Fibroblast of upper back skin (primary cell): ENCODE measurements at places on chromosomes 7 and 10.

DNA sequence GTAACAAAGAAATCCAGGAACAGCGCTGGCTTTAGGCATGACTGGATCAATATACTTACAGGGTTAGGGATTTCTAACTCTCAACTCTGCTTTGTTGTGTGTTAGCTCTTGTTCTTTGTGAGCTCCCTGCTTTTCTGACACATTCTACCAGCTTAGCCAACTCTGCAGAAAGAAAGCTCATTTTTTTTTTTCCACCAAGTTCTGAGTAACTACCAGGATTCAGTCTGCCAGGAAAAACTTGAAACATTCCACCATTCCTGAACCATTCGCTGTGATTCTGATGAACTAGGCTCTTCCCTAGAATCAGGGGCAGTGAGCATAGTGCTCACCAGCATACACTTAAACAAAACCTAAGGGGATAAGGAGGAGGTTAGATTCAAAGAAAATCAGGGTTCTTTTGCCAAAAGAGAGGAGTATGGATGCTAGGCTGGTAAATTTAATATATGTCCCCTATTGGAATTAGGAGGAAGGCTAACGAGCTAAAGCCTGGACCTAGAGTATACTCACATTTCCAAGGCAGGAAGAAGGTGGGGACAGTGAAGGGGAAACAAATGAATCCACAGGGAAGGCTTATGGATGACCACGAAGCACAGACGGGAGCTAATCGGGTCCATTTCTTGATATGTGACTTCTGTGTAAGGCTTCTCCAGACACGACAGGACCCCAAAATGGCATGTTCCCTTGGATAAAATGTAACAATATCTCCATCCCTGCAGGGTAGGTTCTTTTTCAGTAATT is 183.4 kb downstream of the PRKG1 start:
- peak; percentile 50 for DNase-seq

- peak; percentile 60 for DNase-seq
Measured at GRCh38 chr10:18005781-18006456, 54.2 kb downstream of the SLC39A12 start.

- no peak for DNase-seq
Measured at GRCh38 chr10:131852176-131852822, 48.5 kb upstream of the PPP2R2D start.

DNA sequence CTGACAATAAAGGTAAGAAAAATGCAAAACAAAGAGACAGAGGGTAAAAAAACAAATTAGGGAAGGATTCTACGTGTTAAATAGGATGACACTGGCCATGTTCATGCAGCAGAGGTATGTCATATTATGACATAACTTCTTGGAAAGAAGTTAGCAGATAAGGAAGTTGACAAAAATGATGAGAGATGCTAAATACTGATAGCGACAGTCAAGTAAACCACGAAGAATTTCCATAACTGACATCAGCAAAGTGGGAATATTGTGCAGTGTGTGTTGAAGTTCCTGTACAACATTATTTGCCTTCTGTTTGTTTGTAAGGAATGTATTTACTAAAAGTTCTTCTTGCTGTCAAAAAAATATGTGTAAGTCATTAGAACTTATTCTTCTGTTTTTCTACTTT is 29.5 kb downstream of the MDH2 start:
- no peak for DNase-seq

- DNase-seq, result peak; percentile 100
Measured at GRCh38 chr7:80883154-80884025, 35.5 kb downstream of the SEMA3C start.

GRCh38 chr7:28176174-28176573 is 4.4 kb downstream of the JAZF1 start:
- no peak for DNase-seq

GRCh38 chr10:123766012-123766411 is 99.9 kb downstream of the GPR26 start:
- DNase-seq, result no peak

GRCh38 chr10:6301488-6302075 is 98.8 kb downstream of the PFKFB3 start:
- no peak for DNase-seq

GRCh38 chr7:157195868-157196267 is 57.1 kb downstream of the UBE3C start:
- no peak for DNase-seq

- DNase-seq, result no peak
Measured at GRCh38 chr7:28835800-28836199, 122.3 kb downstream of the TRIL start.

DNA sequence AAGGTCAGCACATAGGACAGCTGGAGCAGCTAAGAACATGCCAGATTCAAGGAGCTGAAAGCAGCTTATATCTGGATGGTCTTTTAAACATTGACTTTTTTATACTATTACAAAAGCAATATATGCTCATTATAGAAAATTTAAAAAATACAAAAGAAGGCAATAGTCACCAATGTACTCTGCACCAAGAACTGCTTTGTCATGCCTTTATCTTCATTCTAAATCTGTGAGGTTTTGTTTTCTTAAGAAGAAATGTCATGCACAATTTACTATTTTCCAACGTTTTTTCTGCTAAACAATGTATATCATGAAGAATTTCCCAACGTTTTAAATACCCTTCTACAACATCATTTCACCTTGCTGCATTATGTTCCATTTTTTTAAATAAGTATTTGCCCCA is 2.8 kb downstream of the LIPM start:
- DNase-seq, result no peak

DNA sequence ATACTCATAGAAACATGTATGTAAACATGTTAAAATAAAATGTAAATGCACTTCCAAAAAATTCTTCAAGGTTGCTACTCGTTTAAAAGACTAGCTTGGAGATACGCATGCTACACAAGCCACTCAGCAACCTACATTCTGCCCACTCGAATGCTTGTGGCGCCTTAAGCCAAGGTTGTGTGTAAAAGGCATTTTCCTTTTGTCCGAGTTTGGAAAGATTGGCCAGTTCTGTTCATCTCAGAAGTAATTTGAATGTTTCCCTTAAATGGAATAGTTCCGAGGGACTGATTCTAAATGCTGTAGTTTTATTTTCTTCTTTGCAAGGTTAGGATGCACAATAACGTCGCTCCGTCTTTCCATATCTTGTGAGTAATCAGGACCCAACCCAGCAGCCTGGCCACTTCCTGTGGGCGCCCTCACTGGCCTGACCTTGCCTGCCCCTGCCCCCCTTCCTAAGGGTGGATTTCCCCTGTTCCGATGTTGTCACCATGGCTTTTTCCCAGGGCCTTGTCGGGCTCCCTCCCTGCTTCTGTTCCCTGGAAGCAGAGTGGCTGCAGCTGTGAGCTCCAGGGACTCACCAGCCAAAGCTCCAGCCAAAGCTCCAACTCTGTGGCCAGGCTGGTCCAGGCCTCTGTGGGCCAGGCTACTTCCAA is 70.6 kb downstream of the PTPRE start:
- DNase-seq, result no peak

- DNase-seq, result peak; percentile 95
Measured at GRCh38 chr10:97542169-97543024, 30.2 kb upstream of the ANKRD2 start.

DNA sequence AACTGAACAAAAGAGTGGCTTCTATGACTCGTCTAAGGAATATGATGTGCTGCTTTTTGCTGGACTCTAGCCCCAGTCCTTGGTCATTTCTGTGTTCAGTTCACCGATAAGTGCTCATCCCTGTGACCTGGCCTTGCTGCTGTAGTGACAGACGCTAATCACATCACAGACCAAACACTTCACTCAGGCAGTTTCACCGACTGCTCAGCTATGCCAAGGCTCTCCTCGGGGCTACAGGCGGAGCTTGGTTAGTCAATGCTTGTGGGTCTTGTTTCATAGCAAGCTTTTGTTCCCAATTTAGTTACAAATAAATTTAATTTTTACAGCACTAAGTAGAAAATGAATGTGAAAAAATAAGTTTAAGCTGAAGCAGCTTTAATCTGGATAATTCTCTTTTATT is 190.8 kb upstream of the PRKCQ start:
- no peak for DNase-seq

DNA sequence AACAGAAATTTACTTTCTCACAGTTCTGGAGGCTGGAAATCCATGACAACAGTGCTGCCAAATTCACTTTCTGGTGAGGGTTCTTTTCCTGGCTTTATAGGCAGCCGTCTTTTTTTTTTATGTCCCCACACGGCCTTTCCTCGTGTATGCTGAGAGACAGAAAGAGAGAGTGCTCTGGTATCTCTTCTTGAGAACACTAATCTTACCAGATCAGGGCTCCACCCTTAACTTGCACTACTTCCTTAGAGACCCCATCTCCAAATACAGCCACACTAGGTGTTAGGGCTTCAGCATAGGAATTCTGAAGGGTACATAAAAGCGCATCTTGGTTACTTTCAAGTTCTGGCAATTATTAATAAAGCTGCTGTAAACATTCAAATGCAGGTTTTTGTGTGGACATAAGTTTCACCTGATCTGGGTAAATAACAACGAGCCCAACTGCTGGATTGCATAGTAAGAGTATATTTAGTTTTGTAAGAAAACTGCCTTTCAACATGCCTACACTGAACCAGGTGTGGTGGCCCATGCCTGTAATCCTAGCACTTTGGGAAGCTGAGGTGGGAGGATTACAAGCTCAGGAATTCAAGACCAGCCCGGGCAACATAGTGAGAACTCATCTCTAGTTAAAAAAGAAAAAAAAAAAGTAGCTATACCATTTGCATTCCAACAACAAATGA is 8.2 kb upstream of the C1GALT1 start:
- no peak for DNase-seq

- no peak for DNase-seq
Measured at GRCh38 chr7:44052771-44053365, 8.4 kb downstream of the DBNL start.

DNA sequence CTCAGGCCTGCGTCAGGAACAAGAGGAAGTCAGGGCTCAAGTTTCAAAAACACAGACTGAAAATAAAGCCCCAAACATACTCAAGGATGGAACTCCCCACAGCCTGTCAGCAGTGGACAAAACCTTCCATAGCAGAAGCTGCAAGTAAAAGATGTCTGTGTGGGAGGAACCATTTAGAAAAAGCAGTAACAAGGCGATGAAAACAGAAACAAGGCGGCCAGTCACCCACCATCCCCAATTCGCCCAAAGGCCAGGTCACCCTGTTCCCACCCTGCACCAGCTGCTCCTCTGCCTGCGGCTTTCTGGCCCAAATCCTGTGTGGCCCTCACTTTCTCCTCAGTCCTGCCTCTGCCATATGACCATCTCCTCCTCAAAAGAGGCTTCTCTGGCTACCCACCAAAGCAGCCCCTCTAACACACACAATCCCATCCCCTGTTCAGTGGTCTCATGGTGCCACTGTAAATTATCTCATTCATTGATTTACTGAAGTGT is 27.8 kb downstream of the KCNMA1 start:
- DNase-seq, result no peak

GRCh38 chr10:95440756-95441546 is 120.2 kb downstream of the SORBS1 start:
- DNase-seq, result no peak

GRCh38 chr7:31476073-31476745 is 37.7 kb upstream of the ITPRID1 start:
- no peak for DNase-seq
